ENCODE measurements at places on chromosomes 3 and 15.

DNA sequence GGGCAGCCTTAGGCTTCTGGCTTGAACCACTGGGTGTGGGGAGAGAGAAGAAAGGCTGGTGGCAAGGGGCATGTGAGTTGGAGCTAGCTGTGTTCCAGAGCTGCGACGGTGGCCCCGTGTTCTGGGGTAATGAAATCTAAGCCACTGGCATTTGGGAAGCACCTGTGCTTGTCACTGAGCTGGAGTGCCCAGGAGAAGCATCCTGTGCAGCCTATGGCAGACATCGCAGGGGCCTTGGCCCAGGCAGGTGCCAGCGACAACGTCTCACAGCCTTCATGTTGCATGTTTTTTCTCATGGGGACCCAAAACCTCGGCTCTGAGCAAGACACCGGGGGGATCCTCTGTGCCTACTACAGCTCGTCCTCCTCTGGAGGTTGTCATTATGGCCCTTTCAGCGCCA lies 91.1 kb upstream of the PLXNA1 start:
- no peak for DNase-seq

DNA sequence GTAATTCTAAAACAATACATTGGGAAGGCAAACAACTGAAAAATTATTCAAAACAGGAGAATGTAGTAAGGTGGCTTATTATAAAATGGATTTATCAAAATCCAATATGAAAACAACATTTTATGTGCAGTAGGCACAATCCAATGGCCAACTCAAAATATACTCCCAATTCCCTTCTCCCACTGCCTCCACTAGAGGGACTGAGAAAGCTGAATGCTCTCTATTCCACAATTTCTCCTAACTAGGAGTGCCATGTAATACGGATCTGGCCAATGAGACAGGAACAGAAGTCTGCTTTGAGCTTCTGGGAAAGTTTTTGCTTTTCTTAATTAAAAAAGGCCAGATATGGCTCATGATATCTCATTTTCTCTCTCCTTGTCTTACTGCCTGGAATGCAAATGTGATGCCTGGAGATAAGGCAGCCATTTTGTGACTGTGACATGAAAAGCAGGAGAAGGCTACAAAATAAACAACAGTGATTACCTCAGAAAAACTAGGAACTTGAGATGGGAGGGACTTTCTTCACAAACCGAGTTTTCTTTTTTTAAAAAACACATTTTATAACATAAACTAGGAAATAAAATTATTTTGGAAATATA lies 18.8 kb upstream of the VGLL4 start:
- peak; percentile 43 for DNase-seq

- DNase-seq, result no peak
Observed at GRCh38 chr3:3503411-3503810, 295.8 kb upstream of the LRRN1 start.

DNA sequence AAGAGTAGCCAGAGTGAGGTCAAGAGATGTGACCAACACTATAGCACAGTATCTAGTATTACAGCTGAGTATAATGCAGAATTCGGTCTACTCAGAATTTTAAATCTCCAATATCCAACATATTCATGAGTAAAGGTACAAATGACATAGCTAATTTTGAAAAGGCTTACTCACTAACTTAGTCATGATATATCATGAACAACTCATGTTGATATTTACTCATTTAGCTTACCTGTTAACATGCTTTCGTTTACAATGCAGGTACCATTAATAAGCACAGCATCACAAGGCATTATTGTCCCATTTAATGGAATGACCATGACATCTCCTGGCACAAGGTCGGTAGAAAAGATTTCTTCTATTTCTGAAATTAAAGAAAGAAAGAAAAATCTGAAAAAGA lies 36.9 kb downstream of the ATP13A3 start:
- DNase-seq, result no peak

DNA sequence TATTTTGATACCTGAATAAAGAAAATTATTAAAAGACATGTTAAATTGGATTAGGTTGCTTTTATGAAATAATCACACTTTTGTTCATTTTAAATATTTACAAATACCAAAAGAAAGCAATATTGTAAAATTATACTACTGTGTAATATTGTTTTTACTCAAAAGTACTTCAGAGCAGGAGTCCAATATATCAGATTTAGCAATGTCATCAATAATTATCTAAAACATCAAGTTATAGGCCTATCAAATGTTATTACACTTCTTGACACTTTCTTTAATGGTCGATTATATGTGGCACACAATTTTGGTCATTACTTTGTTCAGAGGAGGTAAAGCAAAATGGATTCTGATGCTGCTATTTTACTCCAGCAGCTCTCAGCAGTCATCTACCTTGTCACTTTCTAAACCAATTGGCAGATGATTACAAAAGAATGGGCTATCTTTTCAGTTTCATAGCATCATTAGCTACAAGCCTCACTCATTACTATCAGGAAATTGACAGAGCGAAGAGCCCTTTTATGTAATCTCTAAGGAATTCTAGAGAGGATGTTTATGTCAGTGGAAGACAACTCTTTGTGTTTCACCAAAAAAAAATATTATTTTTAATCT lies 318.6 kb downstream of the PLOD2 start:
- DNase-seq, result no peak

DNA sequence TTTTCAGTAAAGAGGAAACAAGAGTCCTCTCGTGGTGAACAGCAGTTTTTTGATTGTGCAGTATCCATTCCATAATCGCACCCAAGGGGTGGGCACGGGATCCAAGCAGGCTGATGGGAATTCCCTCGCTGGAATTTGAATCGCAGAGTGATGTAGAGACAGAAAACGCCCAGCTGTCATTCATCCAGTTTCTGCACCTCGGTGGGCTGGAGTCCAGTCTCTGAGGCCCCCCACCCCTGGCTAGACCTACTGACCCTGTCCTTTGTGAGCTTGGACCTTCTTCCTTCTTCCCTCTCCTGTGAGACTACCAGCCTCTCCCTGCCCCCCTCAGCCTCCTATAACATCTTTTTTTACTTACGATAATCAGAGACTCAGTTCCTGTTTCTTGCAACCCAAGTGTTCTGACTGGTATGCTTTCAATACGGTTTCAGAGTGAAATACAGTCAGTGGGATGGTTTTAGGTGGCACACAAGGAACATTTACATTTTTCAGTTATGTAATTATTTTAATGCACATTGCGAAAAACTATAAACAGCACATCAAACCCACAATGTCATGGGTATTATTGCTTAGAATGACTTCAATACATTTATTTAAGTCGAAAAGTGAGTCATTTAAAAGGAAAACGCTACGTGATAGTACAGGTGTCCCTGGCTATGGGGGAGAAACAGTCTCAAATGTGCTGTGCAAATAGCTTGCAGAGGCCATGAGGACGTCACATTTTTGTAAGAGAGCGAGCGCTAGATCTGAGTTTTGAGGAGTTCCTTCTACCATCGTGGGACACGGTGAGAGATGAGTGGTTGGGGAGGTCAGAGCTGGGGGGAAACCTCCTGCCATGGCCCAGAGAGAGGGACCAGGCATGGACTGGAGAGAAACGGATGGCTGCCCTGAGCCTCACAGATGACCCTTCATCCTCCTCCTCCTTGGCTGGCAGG lies 37.5 kb upstream of the CHST2 start:
- no peak for DNase-seq

Measured in GM03348 (cell line).